ENCODE measurements at places on chromosomes 4 and X. TPM values are rescaled to one million over a fixed set of nuclear protein-coding genes. Genes with fewer than 3 reads are reported as not detected.

The GRIA3 gene
- total RNA-seq: not detected

GRCh38 chr4:124437853-124438495, 274.6 kb downstream of the ANKRD50 start:
- H3K27ac ChIP-seq: no peak overlapping the region
- no peaks in the 10 kb centered on the region for H3K4me1 ChIP-seq
- H3K4me3 ChIP-seq: no peak overlapping the region
- DNase-seq: no peak
- H3K36me3 ChIP-seq: no peaks in the 10 kb centered on the region
- H3K27me3 ChIP-seq: no peaks in the 10 kb centered on the region

The DCAF8L2 gene
- total RNA-seq: not detected

DNA sequence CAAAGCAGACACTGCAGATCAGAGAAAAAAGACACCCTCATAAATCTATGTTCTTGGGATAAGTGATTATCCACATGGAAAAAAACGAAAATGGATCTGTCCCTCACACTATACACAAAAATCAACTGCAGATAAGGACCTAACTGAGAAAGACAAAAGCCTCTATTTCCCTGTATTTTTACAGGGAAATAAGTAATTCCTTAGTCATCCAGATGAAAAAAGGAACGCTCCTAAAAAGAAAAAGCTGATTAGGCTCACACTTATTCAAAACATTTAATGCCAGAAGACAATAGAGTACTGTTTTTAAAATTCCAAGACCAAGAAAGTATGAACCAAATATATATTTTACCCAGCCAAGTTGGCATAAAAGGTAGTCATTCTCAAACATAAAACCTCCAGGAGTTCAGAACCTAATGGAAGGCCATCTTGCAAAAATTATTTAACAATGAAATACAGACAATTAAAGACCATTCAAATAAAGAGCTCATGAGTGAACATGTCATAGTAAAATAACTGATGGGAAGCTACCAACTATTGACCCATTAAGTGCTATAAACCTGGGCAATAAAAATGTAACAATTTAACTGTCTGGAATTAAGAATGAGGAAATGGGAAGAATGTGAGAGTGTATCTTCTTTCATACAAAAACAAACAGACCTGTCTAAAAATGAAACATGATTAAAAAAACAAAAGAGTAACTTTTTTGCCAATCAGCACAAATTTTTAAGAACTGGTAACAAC, 20.4 kb downstream of the PAPSS1 start:
- H3K27me3 ChIP-seq: no peaks in the 10 kb centered on the region
- peaks cover 53% of the 10 kb centered on the region for H3K36me3 ChIP-seq
- no peak overlapping the region for H3K4me3 ChIP-seq
- H3K27ac ChIP-seq: no peak overlapping the region
- no peak for DNase-seq
- peaks cover 11% of the 10 kb centered on the region for H3K4me1 ChIP-seq

DNA sequence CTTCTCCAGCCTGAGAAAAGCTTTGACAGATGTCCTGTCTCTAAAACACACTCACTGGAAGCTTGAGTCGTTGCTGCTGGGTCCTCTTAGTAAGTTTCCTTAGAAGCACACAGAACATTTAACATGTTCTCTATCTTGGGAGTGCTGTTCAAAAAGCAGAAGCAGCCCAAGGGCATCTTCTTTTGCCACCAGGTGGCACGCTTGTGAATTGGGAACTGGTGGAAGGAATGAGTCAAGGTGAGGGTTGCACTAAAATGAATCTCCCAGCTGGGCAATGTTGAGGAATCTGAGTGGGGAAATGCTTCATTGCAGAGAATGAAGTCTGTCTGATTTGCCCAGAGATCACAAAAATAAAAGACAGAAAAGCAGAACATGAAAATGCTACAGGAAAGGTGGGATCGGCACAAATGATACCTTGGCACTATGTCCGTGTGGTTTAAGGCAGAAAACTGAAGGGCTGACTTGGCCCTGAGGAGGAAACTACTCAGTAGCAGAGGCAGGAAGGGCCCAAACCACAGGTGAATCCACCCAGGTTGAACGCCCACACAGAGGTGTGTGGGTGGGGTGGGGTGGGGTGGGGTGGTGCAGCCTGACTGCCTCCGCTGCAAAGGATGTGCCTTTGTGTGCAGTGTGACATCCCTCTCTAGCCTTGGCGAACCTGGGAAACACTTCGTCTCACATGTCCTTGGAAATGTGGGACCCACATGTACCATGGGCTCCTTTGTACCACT, 26.0 kb downstream of the KIT start:
- peak overlapping the region; percentile 61 for H3K4me3 ChIP-seq
- peak; percentile 23 for DNase-seq
- no peak overlapping the region for H3K27ac ChIP-seq
- peaks cover 35% of the 10 kb centered on the region for H3K4me1 ChIP-seq
- H3K36me3 ChIP-seq: no peaks in the 10 kb centered on the region
- H3K27me3 ChIP-seq: peaks cover 3% of the 10 kb centered on the region

Data from naive thymus-derived CD8-positive, alpha-beta T cell (primary cell).